NCI-H2081 treated with DMSO at 0.1 percent for 48 hours (cell line): ENCODE measurements at places on chromosomes 1 and 21.

- no peak for DNase-seq
Measured at GRCh38 chr1:173409613-173410012, 67.5 kb upstream of the PRDX6 start.

GRCh38 chr1:113812661-113813135 lies 422 bp upstream of the RSBN1 start:
- DNase-seq, result no peak

GRCh38 chr1:53968125-53968513 lies 22.0 kb downstream of the LRRC42 start:
- DNase-seq, result no peak

DNA sequence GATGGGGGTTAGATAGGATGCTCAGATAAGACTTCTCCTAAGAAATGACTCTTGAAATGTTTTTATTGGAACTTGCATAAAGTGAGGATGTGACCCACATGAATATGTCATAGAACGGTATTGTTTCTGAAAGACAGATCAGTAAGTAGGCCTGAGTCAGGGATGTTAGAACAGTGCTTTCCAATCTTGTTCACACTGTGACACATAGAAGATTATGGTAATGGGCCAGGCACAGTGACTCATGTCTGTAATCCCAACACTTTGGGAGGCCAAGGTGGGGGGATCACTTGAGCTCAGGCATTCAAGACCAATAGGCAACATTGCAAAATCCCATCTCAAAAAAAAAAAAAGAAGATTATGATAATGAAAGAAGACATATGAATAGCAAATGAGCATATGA lies 32.9 kb downstream of the FMO4 start:
- DNase-seq, result no peak

- no peak for DNase-seq
Measured at GRCh38 chr1:155598842-155599331, 11.1 kb upstream of the MSTO1 start.

DNA sequence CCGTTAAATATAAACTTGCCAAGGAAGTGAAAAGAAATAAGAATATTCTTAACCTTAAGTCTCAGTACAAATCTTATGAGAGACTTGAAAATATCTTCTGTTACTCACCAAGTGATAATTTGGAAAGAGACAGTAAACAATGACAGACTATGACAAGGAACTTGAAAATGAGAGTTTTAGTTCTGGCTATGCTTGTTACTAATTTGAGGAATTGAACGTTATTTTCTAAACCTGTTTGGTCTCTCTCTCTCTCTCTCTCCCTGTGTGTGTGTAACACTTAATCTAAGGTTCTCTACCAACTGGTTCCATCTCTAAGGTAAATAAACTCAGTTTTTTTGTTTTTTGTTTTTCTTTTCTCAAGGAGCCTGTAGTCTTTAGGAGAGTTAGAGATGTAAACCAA lies 161.8 kb downstream of the AMY1C start:
- DNase-seq, result no peak

GRCh38 chr1:234069760-234070159 lies 165.3 kb downstream of the SLC35F3 start:
- no peak for DNase-seq

GRCh38 chr1:201883786-201884185 lies 4.9 kb upstream of the SHISA4 start:
- no peak for DNase-seq
